Lung (tissue), 17 donors: ENCODE measurements at places on chromosomes 16 and 17. TPM values are rescaled to one million over a fixed set of nuclear protein-coding genes. Genes with fewer than 3 reads are reported as not detected.

Gene GAS2L2
- total RNA-seq: 11.5 TPM

DNA sequence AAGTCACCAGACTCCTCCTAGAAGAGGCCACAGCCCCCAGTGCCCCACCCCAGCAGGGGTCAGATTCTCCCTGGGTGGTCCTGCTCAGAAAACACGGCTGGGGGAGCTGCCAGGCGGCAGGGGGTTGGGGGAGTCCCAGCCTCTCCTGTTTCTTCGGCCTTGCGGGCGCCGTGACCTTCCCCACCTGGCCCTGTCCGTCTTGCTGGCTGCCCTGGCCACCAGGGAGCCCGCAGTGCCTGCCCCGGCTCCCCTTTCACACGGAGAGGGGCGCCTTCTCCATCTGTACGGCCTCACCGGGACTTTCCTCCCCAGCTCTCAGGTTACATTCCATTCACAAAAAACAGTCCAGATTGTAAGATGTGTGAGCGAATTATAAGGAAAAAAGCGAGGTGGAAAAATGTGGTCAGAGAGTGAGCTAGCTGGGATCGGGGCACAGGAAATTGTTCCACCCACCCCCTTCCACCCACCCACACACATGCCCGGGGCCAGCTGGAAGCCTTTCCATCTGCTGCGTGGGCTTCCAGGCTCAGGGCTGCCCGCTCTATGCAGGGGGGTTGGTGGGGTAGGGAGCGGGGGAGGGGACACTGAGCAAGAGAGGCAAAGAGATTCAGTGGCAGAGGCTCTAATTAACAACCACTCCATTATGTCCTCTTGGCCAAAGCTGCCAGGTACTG lies 14.6 kb upstream of the CIBAR2 start:
- H3K4me1 ChIP-seq: peaks cover 18% of the 10 kb centered on the region
- H3K36me3 ChIP-seq: no peaks in the 10 kb centered on the region
- peak; percentile 79 for DNase-seq
- H3K4me3 ChIP-seq: no peak overlapping the region

DNA sequence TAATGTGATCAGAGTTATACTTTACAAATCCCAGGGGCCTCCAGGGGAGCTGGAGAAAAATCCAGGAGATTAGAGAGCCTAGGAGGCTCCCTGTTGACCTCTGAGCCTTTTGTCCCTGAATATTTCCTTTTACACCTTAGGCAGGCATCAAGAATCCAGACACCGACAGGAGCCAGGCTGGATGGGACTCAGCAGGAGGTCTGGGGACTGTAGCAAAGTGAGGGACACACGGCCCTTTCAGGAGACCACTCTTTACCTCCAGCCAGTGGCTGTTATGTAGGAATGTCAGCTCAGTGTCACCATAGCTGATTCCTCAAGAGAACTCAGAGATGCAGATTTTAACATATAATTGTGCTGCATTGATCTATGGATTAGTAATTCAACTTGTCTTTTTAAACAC lies 198.4 kb downstream of the SHISA9 start:
- H3K4me1 ChIP-seq: no peaks in the 10 kb centered on the region
- no peak for DNase-seq
- H3K4me3 ChIP-seq: no peak overlapping the region
- H3K36me3 ChIP-seq: no peaks in the 10 kb centered on the region

DNA sequence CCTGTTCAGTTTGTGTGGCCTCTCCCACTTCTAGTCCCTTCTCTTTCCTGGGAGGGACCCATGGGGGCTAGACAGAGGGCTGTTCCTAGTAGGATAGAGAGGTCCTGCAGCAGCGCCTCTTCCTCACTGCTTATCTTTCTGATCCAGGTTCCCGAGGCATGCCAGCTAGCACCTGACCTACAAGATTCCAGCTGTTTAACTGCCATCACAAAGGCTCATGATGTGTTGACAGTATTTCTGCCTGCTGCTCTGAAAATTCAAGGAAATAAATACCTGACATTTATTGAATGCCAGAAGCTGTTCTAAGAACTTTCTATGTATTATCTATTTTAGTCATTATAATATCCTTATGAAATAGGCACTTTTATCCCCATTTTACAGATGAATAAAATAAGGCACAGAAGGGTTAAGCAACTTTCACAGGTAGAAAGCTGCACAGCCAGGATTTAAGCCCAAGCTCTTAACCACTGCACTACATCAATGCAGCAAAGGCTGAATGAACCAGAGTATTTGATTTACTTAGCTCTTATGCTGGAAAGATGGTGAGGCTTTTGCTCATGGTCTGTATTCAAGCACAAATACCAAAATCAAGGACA lies 38.8 kb downstream of the HEATR6 start:
- H3K36me3 ChIP-seq: peaks cover 21% of the 10 kb centered on the region
- H3K4me1 ChIP-seq: peaks cover 1% of the 10 kb centered on the region
- no peaks in the 10 kb centered on the region for H3K27me3 ChIP-seq
- no peak for DNase-seq
- H3K27ac ChIP-seq: no peak overlapping the region

GRCh38 chr16:3876160-3876559 lies 4.4 kb downstream of the CREBBP start:
- no peak overlapping the region for H3K4me3 ChIP-seq
- no peaks in the 10 kb centered on the region for H3K36me3 ChIP-seq
- no peaks in the 10 kb centered on the region for H3K27me3 ChIP-seq
- no peak for DNase-seq
- no peak overlapping the region for H3K27ac ChIP-seq

DNA sequence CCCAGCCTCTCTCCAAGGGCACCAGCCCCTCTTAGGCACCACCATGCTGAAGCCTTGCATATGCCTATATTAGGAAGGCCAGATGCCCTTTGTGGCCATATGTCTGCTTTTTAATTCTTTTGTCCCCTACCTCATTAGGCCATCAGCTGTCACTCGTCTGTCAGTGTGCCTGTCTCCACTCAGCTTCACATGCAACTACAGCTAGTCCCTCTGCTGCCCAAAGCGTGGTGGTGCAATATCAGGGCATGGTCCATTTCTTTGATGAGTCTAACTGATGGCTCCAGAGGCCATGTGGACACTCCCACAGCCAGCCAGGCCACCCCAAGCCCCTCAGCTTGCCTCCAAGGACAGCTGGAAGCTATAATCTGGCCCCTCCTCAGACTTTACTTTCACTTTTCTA lies 36.3 kb downstream of the MYO18A start:
- no peaks in the 10 kb centered on the region for H3K27me3 ChIP-seq
- no peak overlapping the region for H3K4me3 ChIP-seq
- peak; percentile 47 for DNase-seq
- no peaks in the 10 kb centered on the region for H3K36me3 ChIP-seq

- peaks cover 5% of the 10 kb centered on the region for H3K4me1 ChIP-seq
- peaks cover 7% of the 10 kb centered on the region for H3K36me3 ChIP-seq
- H3K4me3 ChIP-seq: no peak overlapping the region
- no peak overlapping the region for H3K27ac ChIP-seq
- H3K27me3 ChIP-seq: no peaks in the 10 kb centered on the region
- DNase-seq: no peak
Measured at GRCh38 chr17:80223142-80223815, 3.1 kb downstream of the SLC26A11 start.

GRCh38 chr16:66948134-66948836 lies 12.8 kb upstream of the CES3 start:
- peak overlapping the region; percentile 6 for H3K4me3 ChIP-seq
- DNase-seq: no peak
- peaks cover 7% of the 10 kb centered on the region for H3K36me3 ChIP-seq
- H3K27me3 ChIP-seq: no peaks in the 10 kb centered on the region

DNA sequence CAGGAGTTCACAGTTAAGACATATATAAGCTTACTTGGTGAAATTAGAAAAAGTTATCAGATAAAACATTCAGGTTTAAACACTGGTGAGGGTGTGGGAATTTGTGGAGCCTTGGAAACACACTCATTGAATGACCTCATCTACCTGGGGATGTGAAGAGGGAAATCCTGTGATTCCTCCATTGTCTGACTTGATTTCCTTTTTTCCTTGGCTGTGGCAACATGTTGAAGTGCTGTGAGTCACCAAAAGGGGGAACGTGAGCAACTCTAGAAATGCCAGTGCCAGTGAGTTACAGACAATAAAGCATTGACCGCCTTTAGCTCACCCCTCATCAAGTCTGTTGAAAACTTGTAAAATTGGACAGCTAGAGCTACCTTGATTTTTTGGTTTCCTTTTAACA lies 1.8 kb downstream of the HMOX2 start:
- peaks cover 8% of the 10 kb centered on the region for H3K4me1 ChIP-seq
- H3K27me3 ChIP-seq: no peaks in the 10 kb centered on the region
- peak overlapping the region; percentile 75 for H3K27ac ChIP-seq
- H3K4me3 ChIP-seq: no peak overlapping the region
- peak; percentile 28 for DNase-seq
- no peaks in the 10 kb centered on the region for H3K36me3 ChIP-seq

Gene CALB2
- total RNA-seq: 0.68 TPM

Gene CLDN7
- total RNA-seq: 117 TPM
